A172 (cell line): ENCODE measurements at places on chromosomes 16 and 17.
A peak's percentile ranks its signal among the peaks of the same experiment; 100 is the strongest.

- no peak for DNase-seq
These were observed 23.0 kb downstream of the MYBBP1A start for GRCh38 chr17:4531988-4532736.

- DNase-seq, result no peak
These were observed 20.0 kb downstream of the MVP start for GRCh38 chr16:29840240-29840639.

DNA sequence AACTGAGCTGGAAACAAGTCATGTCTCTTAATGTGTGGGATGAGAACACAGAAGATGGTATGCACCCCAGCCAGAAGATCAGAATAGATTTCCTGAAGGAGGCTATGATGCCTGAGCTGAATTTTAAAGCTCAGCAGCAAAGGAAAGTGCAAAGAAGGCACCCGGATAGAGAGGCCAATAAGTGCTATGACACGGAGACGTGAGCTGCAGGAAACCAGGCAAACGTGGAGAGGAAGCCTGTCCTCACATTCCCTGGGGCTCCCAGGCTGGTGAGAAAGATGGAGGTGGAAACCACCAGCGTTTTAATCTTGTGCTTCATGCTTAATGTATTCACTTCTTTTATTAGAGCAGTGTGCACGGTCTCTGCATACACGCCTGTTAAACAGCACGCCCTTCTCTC, 302.1 kb downstream of the HAPSTR1 start:
- no peak for DNase-seq

- DNase-seq, result peak; percentile 12
These were observed 309.0 kb upstream of the PMFBP1 start for GRCh38 chr16:72480911-72481310.

- no peak for DNase-seq
These were observed 234.3 kb upstream of the TNRC6C start for GRCh38 chr17:77723909-77724875.

GRCh38 chr17:78933959-78934568, 8.9 kb upstream of the TIMP2 start:
- DNase-seq, result peak; percentile 99
